CD4-positive, alpha-beta memory T cell (primary cell): ENCODE measurements at places on chromosomes 12 and 14. TPM values are rescaled to one million over a fixed set of nuclear protein-coding genes. Genes with fewer than 3 reads are reported as not detected.

DNA sequence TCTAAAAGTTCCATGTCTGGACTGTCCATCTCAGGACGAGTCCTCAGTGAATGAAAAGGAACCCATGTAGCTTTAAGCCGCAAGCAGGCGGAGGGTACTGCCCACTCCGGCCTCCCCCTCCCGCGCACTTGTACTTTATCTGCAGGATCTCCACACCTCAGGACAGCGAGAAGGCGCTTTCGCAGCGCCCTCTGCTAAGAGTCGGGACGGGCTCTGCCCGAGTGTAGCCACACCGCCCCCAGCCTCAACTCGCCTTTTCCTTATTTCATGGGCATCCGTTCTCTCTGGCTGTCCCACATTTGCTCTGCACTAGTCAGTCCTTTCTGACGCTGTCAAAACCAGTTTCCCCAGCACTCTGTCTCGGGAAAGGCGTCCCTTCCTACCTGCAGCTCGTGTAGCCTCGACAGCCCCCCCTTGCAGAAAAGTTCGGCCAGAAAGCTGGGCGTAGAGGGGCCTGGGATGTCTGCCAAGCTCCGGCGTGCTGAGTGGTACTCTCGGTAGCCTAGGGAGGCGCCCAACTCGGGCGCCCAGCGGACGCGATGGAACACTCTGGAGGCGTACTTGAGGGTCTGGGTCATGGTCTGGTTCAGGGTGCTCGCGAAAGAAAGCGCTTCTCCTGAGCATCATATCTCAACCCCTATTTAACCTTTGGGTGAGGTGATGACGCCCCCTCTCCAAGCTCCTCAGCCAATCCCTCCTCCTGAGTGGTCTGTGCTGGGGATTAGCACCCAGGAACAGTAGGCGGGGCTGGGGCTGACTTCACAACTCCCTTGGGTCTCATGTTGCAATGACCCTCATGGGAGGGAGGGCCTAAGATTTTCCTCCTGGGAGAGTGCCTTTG is at the start of gene CYP27B1:
Gene CYP27B1, minus strand, starts transcription at position 615 of the 841 bp plus-strand sequence. Its CDS starts 37 bp downstream, at position 578.
- peaks cover 43% of the 10 kb centered on the region for H3K4me1 ChIP-seq
- DNase-seq = no peak
- peaks cover 19% of the 10 kb centered on the region for H3K27me3 ChIP-seq

DNA sequence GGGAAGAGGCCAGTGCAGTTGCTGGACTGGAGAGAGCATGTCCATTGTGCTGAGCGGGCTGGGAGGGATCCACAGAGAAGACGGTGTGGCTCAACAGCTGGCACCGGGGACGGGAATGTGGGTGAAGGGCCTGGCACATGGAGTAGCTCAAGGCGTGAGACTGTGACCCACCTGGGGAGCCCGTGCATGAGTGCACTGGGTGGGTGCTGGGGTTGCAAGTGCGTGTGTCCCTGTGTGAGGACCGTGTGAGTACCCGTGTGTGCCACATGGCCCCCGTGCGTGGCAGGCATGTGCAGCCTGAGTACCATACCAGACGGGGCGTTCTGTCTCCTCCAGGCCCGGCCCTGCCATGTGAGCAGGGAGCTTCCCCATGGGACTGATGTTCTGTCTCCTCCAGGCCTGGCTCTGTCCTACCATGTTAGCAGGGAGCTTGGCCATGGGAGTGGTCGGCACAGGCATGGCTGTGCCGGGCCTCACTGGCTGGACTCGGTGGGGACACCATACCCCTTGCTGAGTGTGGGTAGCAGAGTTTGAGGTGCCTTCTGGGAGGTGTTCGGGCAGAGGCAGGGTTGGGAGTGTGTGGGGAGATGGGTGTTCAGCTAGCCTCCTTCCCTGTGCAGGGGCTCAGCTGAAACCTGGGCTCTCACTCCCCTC is 234.4 kb downstream of the TMEM121 start:
- H3K4me1 ChIP-seq = no peaks in the 10 kb centered on the region
- H3K27ac ChIP-seq = no peak overlapping the region
- no peak for DNase-seq
- no peaks in the 10 kb centered on the region for H3K36me3 ChIP-seq

DNA sequence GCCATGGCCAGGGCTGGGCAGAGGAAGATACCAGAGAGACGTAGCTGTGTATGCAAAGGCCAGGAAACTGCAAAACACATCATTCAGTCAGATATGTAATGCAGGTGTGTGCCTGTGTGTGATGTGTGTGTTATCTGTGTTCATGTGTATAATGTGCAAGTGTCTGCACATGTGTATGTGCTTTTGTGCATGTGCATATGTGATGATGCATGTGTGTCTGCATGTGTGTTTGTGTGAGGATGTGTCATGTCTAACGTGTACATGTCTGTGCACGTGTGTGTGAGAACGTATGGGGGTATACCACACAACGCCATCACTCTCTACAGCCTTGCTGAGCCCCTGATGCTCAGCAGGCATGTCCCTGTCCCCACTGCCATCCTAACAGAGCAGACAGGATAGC is 9.7 kb downstream of the DIO3 start:
- H3K36me3 ChIP-seq = no peaks in the 10 kb centered on the region
- no peaks in the 10 kb centered on the region for H3K27me3 ChIP-seq
- no peak for DNase-seq
- H3K4me3 ChIP-seq = no peak overlapping the region
- H3K4me1 ChIP-seq = no peaks in the 10 kb centered on the region

GRCh38 chr12:102799229-102799628 is 117.8 kb downstream of the PAH start:
- H3K27me3 ChIP-seq = no peaks in the 10 kb centered on the region
- H3K4me1 ChIP-seq = no peaks in the 10 kb centered on the region
- no peaks in the 10 kb centered on the region for H3K36me3 ChIP-seq
- H3K27ac ChIP-seq = no peak overlapping the region

- no peak for DNase-seq
- no peak overlapping the region for H3K4me3 ChIP-seq
- no peaks in the 10 kb centered on the region for H3K36me3 ChIP-seq
- H3K27me3 ChIP-seq = no peaks in the 10 kb centered on the region
Measured at GRCh38 chr12:120851444-120851843, 52.7 kb downstream of the SPPL3 start.

GRCh38 chr14:29674566-29675285 is 252.9 kb downstream of the PRKD1 start:
- no peaks in the 10 kb centered on the region for H3K36me3 ChIP-seq
- no peak for DNase-seq
- no peak overlapping the region for H3K27ac ChIP-seq
- H3K4me3 ChIP-seq = no peak overlapping the region

- H3K27me3 ChIP-seq = peaks cover 3% of the 10 kb centered on the region
- H3K27ac ChIP-seq = no peak overlapping the region
- H3K36me3 ChIP-seq = no peaks in the 10 kb centered on the region
Measured at GRCh38 chr14:72311116-72311515, 378.9 kb downstream of the RGS6 start.

DNA sequence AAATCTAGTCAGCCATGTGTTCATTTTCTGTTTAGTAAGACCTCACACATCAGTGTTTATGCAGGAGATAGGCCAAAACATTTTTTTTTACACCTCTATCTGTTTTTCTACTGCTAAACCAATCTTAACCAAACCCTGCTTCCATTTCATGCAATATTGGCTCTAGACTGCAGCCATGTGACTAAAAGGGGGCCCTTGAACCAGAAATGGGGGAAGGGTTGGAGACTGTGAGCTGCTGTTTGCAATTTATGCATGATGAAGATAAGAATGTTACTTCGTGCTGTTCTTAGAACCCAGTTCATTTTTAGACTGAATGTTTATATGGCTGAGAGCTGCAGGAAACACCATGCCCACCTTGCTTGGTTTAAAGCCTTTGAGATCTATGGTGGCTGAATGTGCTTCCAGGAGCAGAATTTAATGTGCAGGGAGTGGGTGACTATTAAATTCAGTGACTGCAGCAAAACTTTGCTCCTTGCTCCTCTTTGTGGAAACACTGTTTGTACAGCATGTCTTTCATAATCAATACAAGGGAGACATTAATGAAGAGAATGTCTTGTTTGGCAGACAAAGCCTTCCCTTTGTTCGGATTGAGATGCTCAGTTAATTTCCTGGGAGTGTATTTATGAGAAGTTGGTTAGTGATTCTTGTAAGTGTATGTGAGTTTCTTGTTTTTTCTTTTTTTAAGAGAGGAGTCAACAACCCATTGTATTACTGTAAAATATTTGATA is 53.6 kb downstream of the CHST11 start:
- no peak for DNase-seq
- H3K36me3 ChIP-seq = no peaks in the 10 kb centered on the region
- H3K4me3 ChIP-seq = no peak overlapping the region
- no peaks in the 10 kb centered on the region for H3K27me3 ChIP-seq

- H3K27ac ChIP-seq = no peak overlapping the region
- no peaks in the 10 kb centered on the region for H3K27me3 ChIP-seq
- peaks cover 20% of the 10 kb centered on the region for H3K4me1 ChIP-seq
Measured at GRCh38 chr12:46357438-46358324, 14.9 kb downstream of the SLC38A2 start.

- H3K27me3 ChIP-seq = no peaks in the 10 kb centered on the region
- no peak overlapping the region for H3K27ac ChIP-seq
- H3K36me3 ChIP-seq = no peaks in the 10 kb centered on the region
- DNase-seq = no peak
- H3K4me1 ChIP-seq = no peaks in the 10 kb centered on the region
- no peak overlapping the region for H3K4me3 ChIP-seq
Measured at GRCh38 chr14:81684696-81685095, 151.0 kb upstream of the SEL1L start.

- H3K4me1 ChIP-seq = no peaks in the 10 kb centered on the region
- no peak overlapping the region for H3K27ac ChIP-seq
- H3K4me3 ChIP-seq = no peak overlapping the region
- no peaks in the 10 kb centered on the region for H3K36me3 ChIP-seq
- no peak for DNase-seq
Measured at GRCh38 chr12:52446367-52447045, 5.4 kb downstream of the KRT6B start.

DNA sequence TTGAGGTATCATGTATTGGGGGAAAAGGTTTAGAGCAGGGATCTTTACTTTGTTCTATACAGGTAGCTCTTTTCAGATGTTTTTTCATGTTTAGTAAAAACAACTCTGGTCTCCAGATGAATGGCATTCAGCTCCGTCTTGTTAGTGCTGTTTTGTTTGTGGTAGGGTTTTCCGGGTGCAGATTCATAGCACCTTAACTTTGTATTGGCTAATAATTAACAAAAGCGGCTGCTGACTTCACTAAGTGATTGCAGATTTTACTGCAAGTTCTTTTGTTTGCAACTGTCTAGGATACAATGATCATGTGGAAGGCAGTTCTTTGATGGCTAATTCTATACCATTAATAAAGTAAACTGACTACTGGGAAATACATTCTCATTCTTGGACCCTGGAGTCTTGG is 32.2 kb upstream of the BHLHE41 start:
- no peaks in the 10 kb centered on the region for H3K4me1 ChIP-seq
- no peaks in the 10 kb centered on the region for H3K36me3 ChIP-seq
- H3K27ac ChIP-seq = no peak overlapping the region

- H3K27me3 ChIP-seq = no peaks in the 10 kb centered on the region
- H3K4me1 ChIP-seq = peaks cover 5% of the 10 kb centered on the region
- no peaks in the 10 kb centered on the region for H3K36me3 ChIP-seq
- no peak overlapping the region for H3K27ac ChIP-seq
- no peak for DNase-seq
Measured at GRCh38 chr12:70721216-70721615, 84.0 kb upstream of the PTPRB start.

GRCh38 chr14:66782853-66783252 is 274.9 kb downstream of the GPHN start:
- H3K36me3 ChIP-seq = no peaks in the 10 kb centered on the region
- no peak overlapping the region for H3K4me3 ChIP-seq
- H3K27me3 ChIP-seq = no peaks in the 10 kb centered on the region
- no peak overlapping the region for H3K27ac ChIP-seq
- no peak for DNase-seq

GRCh38 chr14:102831163-102831804 is 54.0 kb downstream of the TRAF3 start:
- no peak overlapping the region for H3K4me3 ChIP-seq
- H3K4me1 ChIP-seq = peaks cover 22% of the 10 kb centered on the region
- peaks cover 8% of the 10 kb centered on the region for H3K36me3 ChIP-seq
- DNase-seq = no peak
- H3K27ac ChIP-seq = no peak overlapping the region

- H3K4me3 ChIP-seq = no peak overlapping the region
- no peaks in the 10 kb centered on the region for H3K27me3 ChIP-seq
- no peak overlapping the region for H3K27ac ChIP-seq
- peak; percentile 24 for DNase-seq
- peaks cover 15% of the 10 kb centered on the region for H3K4me1 ChIP-seq
- H3K36me3 ChIP-seq = no peaks in the 10 kb centered on the region
Measured at GRCh38 chr14:92534932-92535643, 21.5 kb downstream of the RIN3 start.

Gene ZC2HC1C
- total RNA-seq = 0.76 TPM

Gene DDN
- total RNA-seq = not detected

Gene SRGAP1
- total RNA-seq = not detected

Gene C12orf54
- not detected for total RNA-seq

Gene PFDN5
- 717 TPM for total RNA-seq

Gene DNAH10
- 0.06 TPM for total RNA-seq

Gene TOMM20L
- not detected for total RNA-seq

Gene CCND2
- 150 TPM for total RNA-seq

Gene CAPZA3
- not detected for total RNA-seq
